ENCODE measurements at places on chromosomes 12 and 14.

GRCh38 chr14:30115756-30116155 lies 188.1 kb upstream of the PRKD1 start:
- DNase-seq = no peak

DNA sequence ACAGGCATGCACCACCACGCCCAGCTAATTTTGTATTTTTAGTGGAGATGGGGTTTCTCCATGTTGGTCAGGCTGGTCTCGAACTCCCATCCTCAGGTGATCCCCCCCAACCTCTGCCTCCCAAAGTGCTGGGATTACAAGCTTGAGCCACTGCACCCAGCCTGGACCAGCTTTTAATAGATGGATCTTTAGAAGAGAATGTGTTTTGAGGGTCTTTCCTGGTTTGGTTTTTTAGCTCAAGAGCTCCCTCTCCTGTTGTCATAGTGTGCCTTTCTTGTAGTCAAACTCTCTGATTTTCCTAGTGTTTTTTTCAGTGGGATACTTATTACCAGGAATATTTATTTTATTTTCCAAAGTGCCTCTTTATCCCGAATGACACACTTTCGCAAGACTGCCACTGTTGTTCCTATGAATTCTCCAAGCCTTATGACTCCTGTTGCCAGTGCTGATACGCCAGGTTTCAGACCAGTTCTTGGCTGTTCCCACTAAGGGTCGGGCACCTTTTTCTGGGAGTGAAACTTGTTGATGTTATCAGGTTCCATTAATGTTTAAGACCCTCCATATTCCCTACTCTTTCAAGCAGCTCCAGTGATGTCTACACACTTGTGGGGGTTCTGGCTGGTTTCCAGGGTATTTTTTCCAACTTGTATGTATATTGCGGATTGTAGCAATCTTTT lies 31.5 kb upstream of the LIMA1 start:
- no peak for DNase-seq

DNA sequence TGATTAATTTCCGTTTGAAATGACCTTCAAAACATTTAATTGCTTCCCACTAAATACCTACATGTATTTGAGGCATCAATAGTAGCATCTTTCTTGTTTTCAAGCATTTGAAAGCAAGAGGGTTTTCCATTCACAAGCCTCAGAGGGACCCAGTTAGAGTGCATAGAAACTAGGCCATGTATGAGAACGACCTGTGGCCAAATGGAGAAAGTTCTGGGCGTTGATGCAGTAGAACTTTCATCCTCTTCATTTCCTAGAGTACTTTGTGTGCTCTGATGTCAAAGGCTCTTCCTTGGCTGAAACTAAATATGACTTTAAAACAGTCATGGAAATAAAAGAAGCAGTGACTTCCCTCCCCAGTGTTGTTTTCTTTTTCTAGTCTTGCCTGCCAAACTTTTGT lies 944 bp upstream of the DHRS7 start:
- DNase-seq = no peak

GRCh38 chr12:59636945-59637691 lies 41.3 kb downstream of the SLC16A7 start:
- no peak for DNase-seq

DNA sequence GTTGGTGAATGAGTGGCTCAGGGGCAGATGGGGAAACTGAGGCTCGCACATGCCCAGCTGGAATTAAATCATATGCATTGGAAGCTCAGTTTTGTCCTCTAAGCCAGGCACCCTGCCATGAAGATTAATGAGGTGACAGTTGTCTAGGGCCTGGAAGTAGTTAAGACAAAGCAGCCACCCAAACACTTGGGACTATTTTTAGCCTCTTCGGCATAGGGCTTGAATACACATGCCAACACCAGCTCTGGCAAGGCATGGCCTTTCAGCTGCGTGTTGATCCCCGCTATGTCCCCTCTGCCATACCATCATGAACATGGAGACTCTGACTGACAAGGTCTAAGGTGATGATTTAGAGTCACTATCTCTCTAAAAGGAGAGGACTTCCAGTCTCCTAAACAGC lies 250.2 kb downstream of the KSR2 start:
- no peak for DNase-seq

DNA sequence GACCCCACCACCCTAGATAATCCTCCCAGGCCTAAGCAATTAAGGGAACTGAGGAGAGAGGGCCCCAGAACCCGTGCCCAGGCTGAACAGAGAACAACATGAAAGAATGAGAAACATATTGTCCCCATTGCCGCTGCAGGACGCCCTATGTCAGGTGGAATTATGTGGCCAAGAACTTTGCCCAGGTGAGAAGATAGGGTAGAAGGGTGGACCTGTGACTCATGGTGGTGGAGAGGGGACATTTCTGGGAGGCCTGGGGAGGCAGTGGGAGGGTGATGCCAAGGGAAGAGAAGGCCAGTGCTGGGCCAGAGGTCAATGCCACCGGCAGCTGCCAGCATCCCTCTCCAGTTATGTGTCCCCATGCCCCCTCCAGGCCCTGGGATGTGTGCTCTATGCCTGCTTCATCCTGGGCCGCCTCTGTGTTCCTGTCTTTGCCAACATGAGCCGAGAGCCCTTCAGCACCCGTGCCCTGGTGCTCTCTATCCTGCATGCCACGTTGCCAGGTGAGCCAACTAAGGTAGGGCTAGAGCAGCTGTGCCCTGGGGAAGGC lies 15.5 kb downstream of the SOAT2 start:
- no peak for DNase-seq

DNA sequence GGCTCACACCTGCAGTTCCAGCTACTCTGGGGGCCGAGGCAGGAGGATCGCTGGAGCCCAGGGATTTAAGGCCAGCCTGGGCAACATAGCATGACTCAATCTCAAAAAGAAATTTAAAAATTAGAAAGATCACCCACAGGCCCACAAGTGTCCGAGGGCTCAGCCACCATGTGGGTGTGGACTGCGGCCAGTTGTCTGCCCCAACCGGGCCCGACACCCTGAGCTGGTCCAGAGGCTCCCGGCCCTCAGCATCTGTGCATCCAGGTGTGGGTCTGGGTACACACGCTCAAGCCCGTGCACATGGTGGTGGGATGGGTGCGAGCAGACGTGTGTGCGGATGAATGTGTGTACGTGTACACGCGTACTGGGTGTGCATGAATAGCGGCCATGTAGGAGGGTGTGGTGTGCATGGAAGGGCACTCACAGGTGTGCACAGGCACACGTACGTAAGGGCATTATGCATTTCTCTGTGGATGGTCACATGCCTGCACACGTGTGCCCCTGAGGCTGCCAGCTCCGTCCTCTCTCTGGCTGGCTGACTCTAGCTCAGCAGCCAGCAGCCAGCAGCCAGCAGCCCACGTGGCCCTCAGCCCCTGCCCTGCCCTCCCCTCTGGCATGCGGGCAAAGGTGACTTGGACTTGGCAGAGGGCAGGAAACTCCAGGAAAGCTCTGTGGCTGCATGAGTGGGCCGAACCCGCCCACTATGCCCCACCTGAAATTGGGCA lies 23.3 kb upstream of the NUDT14 start:
- DNase-seq = no peak

GRCh38 chr12:132423820-132424645 lies 65.9 kb upstream of the FBRSL1 start:
- no peak for DNase-seq

- no peak for DNase-seq
Measured at GRCh38 chr12:54890339-54890738, 36.0 kb downstream of the MUCL1 start.

DNA sequence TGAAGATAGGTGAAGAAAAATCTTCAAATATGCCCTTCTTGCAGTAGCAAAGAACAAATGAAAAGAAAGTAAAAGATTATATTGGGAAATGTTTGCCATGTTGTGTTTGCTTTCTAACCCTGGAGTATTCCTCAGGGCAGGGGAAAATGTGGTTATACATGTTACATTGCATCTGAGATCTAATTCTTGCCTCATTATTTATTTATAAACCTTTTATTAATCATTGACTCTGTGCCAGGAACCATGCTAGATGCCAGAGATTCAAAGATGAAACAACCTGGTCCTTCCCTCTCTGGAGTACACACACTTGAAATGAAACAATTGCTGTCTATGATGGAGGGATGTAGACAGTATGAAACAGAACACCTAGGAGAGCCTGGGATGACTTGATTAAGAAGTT lies 128.1 kb upstream of the HMGA2 start:
- DNase-seq = no peak

GRCh38 chr12:91538418-91538817 lies 355.8 kb upstream of the DCN start:
- DNase-seq = no peak

DNA sequence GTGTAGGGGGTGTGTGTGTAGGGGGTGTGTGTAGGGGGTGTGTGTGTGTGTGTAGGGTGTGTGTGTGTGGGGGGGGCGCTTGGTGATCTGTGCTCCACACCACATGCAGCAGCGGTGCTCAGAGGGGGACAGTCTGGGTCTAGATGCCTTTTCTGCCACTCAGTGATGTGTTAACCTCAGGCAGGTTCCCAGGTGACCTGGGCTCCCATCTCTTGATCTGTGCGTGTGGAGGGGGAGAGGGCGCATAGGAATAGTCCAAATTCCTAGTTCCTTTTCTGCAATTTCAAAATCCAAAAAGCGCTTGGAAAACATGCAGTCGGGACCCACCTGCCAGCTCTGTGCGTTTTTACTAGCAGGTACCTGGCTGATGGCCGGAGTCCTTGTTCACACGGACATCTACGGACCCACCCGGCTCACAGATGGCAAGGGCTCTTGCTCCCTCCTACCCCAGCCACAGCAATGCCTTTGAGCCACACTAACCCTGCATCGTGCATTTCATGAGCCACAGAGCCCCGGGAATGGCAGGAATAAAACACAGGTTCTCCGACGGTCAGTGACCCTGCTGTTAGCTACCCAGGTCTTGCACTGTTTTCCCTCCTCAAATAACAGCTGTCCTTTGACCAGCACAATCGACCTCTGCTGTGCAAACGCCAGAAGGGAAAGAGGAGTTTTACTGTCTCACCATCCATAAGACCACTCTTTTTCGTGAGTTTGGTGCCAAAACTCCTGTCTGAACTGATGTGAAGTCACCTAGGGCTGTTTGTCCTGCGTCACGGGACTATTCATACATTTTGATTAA lies 120.8 kb downstream of the GLT1D1 start:
- DNase-seq = no peak

- DNase-seq = no peak
Measured at GRCh38 chr12:24814379-24815113, 134.4 kb downstream of the BCAT1 start.

GRCh38 chr14:69087061-69087461 lies 65.9 kb downstream of the DCAF5 start:
- no peak for DNase-seq

GRCh38 chr12:51417826-51418225 lies 6.8 kb upstream of the SLC4A8 start:
- DNase-seq = no peak

- no peak for DNase-seq
Measured at GRCh38 chr14:57171363-57171762, 97.3 kb downstream of the EXOC5 start.

DNA sequence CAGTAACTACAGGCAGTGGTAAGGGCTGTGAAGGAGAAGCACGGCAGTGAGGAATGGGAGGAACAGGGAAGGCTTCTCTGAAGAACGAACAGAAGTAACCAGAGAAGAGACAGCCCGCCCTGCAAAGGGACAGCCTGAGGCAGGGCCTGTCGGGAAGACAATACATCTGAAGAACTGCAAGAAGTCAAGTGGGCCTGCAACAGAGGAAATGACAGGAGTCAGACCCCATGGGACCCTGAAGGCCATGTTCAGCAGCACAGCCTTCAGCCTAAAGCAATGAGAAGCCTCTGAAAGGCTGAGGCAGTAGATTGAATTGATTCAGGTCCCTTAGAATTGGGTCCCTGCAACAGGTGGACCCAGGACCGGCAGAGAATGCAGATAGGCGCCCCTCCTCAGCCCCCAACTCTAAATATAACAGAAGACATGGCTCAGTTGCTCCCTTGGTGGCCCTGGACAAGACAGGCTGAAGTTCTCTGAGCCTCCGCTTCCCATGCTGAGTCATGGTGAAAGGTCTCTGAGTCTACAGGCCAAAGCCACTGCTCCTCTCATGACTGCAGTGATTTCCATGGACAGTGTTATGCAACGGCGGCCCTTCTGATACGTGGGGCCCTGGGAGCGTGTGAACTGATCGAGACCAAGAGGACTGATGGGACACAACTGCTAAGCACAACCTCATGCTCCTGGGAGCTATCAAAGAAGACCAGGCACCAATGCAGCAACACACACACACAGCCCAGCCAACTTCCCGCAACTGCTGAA lies 10.8 kb upstream of the ACTR6 start:
- DNase-seq = no peak

DNA sequence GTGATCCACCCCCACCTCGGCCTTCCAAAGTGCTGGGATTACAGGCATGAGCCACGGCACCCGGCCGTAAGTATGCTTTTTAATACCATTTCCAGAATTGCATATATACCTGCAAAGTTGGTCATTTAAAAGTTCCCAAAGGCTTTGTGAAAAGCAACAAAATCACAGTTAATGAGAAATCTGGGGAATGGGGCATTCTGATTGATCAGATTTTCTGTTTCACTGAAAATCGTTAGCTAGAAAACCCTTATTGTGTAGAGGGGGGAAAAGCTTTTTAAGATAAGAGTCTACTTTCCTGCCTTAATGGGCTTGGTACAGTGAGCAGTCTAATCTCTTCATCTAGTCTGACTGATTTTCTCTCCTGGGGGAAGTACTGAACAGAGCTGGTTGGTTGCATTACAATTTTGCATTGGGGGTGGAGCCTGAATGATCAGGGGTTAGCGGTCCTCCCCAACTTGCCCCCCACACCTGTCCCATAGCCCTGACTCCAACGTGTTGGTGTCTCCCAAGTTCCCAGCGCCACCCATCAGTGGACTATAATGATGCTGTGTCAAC lies 23.8 kb downstream of the IL31 start:
- DNase-seq = no peak

GRCh38 chr14:61608245-61609165 lies 86.8 kb upstream of the HIF1A start:
- no peak for DNase-seq

- no peak for DNase-seq
Measured at GRCh38 chr12:11618046-11618445, 31.4 kb upstream of the ETV6 start.

DNA sequence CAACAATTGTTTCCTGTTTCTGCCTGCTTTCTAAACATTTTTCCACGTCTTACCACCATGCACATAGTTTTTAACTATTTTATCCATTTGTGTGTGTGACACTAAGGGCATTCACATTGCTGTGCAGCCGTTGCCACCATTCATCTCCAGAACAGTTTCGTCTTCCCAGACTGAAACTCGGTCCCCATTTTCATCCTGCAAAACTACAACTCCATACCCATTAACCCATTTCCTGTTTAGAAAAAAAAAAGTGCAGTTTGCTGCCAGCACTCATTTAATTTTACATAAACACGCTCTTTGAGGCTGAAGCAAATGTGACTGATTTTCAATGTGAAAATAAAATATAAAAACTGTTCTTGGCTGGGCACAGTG lies 15.5 kb downstream of the UBC start:
- no peak for DNase-seq
